Activated CD4-positive, alpha-beta T cell treated with anti-CD3 and anti-CD28 coated beads, Interleukin-2, amount 10 ng/mL, durations not matched to agents 7 days and 5 days (primary cell): ENCODE measurements at places on chromosomes 12 and 14. TPM values are rescaled to one million over a fixed set of nuclear protein-coding genes. Genes with fewer than 3 reads are reported as not detected.

The AQP6 gene
- total RNA-seq = not detected

The DACT1 gene
- 1.2 TPM for total RNA-seq

The TAS2R9 gene
- not detected for total RNA-seq

The DLGAP5 gene
- 109 TPM for total RNA-seq

The C14orf132 gene
- total RNA-seq = 1.5 TPM

The GLIPR1 gene
- 35.2 TPM for total RNA-seq

The OS9 gene
- 138 TPM for total RNA-seq

The DTX1 gene
- total RNA-seq = 0.25 TPM

The BMP4 gene
- total RNA-seq = 0.64 TPM

The CCDC38 gene
- total RNA-seq = not detected
